GM03348 (cell line): ENCODE measurements at places on chromosomes 3 and 15.
A peak's percentile ranks its signal among the peaks of the same experiment; 100 is the strongest.

DNA sequence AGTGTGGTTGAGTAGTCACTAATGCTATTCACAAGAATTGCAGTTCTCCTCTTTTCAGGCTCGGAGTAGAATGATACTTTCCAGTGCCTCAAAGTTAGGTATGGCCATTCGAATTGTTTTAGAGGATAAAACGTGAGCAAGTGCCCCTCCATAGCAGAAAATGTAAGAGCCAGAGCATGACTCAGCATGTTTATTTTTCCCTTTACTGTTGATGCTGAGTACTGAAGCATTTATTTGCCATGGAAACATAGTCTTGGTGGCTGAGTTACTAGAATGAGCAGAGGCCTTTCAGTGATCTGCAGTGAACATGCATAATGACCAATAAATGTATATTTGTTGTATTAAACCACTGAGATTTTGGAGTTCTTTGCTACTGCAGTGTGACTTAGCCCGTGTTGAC is 540.6 kb downstream of the NLGN1 start:
- DNase-seq, result no peak

DNA sequence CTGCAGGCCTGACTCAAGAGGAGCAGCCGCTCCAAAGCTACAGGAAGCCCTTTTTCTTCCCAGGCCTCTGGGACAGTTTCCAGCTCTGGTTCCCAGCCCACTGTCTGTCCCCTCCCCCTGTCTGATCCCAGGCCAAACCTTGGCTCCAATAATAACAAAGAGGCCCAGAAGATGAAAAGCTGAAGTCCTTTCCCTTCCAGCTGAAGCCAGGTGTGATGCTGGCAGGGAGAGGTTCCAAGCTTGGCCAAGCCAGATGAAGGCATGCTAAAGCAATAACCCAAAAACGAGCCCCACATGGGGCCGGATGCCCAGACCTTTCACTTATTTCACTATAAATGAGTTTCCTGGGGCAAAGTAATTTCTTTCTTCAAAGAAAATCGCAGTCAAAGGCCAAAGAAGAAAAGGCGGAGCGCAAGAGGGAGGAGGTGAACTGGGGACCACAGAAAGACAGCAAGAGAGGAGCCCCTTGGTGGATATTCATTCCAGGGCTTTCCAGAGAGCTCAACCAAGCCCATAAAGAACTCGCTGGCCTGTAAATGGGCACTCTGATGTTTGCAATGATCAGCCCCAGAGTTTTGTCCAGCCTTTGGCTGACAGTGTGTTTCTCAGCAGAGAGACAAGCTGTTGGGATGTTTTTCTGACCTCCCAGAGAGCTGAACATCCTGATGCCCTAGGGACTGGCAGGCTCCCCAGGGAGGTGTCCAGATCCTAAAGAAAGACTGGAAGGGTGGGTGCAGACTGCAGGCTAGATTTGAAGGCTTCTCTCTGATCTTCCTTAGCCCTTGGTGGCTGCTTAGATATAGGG is 157.6 kb downstream of the UACA start:
- peak; percentile 40 for DNase-seq

DNA sequence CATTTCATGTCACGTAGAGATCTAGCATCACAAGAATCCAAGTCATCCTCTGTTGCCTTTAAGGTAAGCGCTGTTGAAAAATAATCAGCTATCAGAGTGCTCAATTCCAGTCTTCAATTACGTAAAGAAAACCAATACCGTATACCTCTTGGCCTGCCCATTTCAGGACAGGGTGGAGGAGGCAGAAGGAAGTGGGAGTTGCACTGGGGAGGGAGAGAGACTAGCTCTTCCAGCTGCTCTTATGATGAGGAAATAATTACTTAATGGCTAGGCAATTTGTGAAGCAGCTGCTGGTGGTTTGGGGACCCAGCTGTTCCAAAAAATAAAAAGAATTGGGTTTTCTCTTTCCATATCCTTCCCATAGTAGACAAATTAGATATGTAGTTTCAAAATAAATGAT is 365.8 kb upstream of the MCTP2 start:
- DNase-seq, result no peak

- DNase-seq, result no peak
Observed at GRCh38 chr3:112736805-112737566, 96.0 kb upstream of the CCDC80 start.
